Frontal cortex (tissue), 4 donors: ENCODE measurements at places on chromosomes 5 and 9. TPM values are rescaled to one million over a fixed set of nuclear protein-coding genes. Genes with fewer than 3 reads are reported as not detected.

DNA sequence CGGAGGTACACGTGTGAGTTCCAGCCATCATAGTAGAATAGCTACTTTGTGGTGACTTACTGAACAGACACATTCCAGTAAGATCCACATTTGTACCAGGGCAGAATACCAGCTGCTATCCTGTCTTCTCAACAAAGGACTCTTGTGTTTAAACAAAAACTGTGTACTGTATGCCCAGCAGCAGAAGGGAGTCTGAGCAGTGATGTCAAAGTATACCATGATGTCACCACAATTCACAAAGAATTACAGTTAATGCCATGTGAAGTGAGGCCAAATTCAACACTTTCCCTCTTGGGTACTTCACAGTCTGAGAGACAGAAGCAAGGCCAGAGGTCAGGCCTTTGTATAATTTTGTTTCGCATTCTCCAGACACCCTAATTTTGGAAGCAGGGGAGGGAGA is 137.0 kb downstream of the ADAMTSL1 start:
- DNase-seq = peak; percentile 10

Gene PRR16
- total RNA-seq = 1.2 TPM

Gene ARL14EPL
- total RNA-seq = not detected

Gene PCDHGB3
- 8.2 TPM for total RNA-seq
